ENCODE measurements at places on chromosomes 5 and 9. TPM values are rescaled to one million over a fixed set of nuclear protein-coding genes. Genes with fewer than 3 reads are reported as not detected.

GRCh38 chr5:97072696-97073095 lies 69.7 kb downstream of the LIX1 start:
- no peak for DNase-seq

DNA sequence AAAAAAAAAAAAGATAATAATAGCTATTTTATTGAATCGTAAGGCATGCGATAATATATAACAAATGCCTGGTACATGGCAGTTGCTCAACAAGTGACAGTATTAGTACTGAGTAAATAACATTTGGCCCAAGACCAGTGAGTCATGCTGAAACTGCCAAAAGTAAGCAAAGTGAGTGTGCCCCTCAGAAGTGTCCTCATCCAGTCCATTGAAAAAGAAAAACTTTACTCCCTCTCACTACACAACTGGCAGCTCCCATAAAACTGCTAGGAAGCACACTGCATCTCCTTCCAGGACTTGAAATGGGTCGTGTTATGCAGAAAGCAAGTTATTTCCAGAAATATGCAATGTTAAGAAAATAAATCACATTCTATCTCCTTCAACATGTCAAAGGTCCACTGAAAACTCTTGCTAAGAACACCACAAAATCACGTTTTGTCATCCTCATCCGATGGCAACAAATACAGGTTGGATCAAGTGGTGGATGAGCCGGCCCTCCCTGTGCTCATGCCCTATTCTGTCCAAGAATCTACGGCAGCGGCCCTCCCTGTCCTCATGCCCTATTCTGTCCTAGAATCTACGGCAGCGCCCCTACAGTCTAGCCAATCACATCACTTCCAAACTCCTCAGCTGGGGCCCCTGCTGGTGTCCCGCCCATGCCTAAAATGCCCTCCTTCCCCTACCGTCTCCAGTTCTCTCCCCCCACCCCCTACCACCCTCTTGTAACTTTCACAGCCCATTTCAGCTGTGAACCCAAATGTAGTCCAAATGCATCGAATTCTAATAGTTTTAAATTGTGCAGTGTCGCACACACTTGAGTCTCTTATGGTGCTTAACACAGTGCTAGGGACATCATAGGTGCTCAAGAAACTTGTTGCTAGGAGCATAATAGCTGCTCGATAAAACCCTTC lies 12.5 kb downstream of the PTCH1 start:
- no peak for DNase-seq

DNA sequence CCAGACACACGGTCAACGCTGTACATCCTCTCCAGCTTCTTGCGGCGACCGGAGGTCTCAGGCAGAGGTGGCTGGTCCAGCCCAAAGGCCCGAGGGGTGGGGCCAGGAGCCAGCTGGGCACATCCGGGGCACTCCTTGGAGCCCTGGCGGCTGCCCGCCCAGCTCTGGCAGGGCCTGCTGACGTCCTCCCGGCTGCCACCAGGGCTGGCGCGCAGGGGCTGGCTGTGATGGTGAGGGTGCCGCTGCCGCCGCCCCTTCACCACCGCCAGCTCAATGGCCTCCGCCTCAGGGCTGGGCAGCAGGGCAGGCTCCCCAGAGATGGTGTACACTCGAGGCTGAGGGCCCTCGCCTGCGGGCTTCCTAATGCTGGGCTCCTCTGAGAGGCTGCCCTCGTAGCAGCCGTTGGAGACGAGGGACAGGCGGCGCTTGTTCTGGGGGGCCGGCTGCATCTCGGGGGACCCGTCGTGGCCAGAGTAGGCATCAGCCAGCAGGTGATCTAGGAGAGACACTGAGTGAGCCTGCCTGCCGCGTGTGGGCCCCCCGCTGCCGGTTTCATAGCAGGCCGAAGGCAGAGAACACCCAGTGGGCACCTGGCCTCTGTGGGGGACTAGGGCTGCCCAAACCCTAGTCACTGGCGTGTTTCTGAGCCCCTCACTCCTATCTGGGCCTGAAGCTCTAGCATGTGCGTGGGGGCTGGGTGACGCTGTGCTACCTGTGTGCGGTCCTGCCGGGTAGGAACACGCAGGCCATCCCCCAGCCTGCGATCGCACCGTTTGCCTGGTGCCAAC lies 1.5 kb downstream of the NSMF start:
- no peak for DNase-seq

The SMIM27 gene
- 16.0 TPM for polyA plus RNA-seq

The RASGRF2 gene
- 2.1 TPM for polyA plus RNA-seq

Data from renal pelvis (tissue), 12 donors.